HL-60 (cell line): ENCODE measurements at places on chromosomes 2 and 18.
A peak's percentile ranks its signal among the peaks of the same experiment; 100 is the strongest.

GRCh38 chr2:96260387-96261260, 5.2 kb downstream of the TMEM127 start:
- DNase-seq = peak; percentile 82

GRCh38 chr2:8677646-8678592, 3.9 kb upstream of the ID2 start:
- no peak for DNase-seq

- no peak for DNase-seq
These were observed 13.0 kb upstream of the KIF1A start for GRCh38 chr2:240832921-240833494.

- no peak for DNase-seq
These were observed 420.6 kb upstream of the UBE2E3 start for GRCh38 chr2:180559771-180560170.

- no peak for DNase-seq
These were observed 280.6 kb upstream of the PXDN start for GRCh38 chr2:2024751-2025481.

GRCh38 chr2:85635011-85635410, 19.0 kb downstream of the USP39 start:
- DNase-seq = no peak

- peak; percentile 31 for DNase-seq
These were observed 64.5 kb downstream of the TMEM131 start for GRCh38 chr2:97931118-97931857.

- no peak for DNase-seq
These were observed 93.6 kb downstream of the XRCC5 start for GRCh38 chr2:216202626-216203250.
